T47D (cell line): ENCODE measurements at places on chromosomes 1 and 21.

- DNase-seq, result peak; percentile 74
These were observed 458 bp downstream of the CRABP2 start for GRCh38 chr1:156704930-156705320.

DNA sequence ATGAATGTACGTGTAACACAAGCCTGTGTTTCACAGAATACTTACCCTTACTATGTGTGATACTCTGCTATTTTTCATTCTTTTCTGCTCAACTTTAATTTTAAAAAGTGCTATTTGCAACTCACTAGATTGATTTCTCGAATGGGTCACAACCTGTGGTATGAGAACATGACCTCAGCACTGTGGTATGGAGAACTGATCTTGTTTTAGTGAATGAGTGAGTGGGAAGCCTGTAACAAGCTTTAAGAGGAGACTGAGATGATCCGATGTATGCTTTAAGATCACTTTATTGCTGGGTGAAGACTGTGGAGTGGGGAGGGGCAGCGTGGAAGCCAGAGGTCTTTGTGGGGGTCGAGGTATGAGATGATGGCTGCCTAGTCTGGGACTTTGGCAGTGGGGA lies 21.6 kb downstream of the MECR start:
- DNase-seq, result no peak

- DNase-seq, result no peak
These were observed 111.1 kb upstream of the COL6A1 start for GRCh38 chr21:45870421-45870820.

- no peak for DNase-seq
These were observed 42.4 kb upstream of the IL19 start for GRCh38 chr1:206727981-206728696.

GRCh38 chr1:114296413-114296812 lies 142.7 kb upstream of the SYT6 start:
- no peak for DNase-seq

GRCh38 chr1:224170748-224171478 lies 12.1 kb upstream of the DEGS1 start:
- DNase-seq, result peak; percentile 79

- DNase-seq, result no peak
These were observed 30.4 kb downstream of the SLC19A1 start for GRCh38 chr21:45511661-45512431.

DNA sequence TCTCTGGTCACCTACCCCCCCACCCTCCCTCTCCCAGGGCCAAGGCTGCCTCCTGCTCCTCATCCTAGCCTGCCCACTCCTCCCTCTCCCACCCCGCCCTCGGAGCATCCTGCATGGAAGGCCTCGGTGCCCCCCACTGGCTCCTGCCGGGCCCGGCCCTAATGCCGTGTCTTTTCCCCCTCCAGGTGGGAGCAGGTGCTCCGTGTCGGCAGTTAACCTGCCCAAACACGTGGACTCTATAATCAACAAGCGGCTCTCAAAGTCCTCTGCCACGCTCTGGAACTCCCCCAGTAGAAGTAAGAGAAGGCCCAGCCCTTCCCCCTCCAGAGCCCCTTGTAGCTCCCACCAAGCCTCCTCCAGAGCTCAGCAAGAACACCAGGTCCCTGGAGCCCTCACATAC lies 18.8 kb downstream of the MAP7D1 start:
- no peak for DNase-seq

- peak; percentile 45 for DNase-seq
These were observed 4.9 kb downstream of the SMYD2 start for GRCh38 chr1:214285610-214286440.

DNA sequence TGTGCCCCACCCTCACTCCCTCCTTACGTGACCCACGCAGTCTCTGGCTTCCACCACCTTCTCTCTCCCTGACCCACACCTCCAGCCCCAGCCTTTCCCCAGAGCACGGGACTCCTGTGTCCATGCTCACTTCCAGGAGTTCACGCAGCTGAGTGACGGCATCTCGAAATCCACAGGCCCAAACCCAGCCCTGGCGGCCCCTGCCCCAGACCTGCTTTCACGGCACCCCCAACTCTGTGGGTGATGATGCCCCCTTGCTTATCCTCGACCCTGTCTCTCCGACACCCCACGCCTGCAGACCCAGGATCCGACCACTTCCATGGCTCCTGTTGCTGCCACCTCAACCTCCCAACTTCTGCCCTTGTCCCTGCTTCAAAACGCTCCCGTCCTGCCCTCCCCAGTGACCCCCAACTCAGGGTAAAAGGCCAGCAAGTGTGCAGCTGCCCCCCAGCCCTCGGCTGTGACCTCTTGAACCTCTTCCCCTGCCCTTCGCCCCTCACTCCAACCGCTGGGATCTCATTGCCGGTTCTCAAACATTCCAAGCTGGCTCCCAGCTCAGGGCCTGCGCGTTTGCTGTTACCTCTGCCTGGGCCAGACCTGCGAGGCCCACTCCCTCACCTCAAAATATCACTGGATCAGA lies 30.4 kb upstream of the LAPTM5 start:
- no peak for DNase-seq

GRCh38 chr1:34398916-34399275 lies 222.2 kb downstream of the C1orf94 start:
- no peak for DNase-seq

GRCh38 chr1:37177230-37177864 lies 143.0 kb upstream of the GRIK3 start:
- DNase-seq, result peak; percentile 82

- DNase-seq, result peak; percentile 88
These were observed 9.9 kb downstream of the SNRPE start for GRCh38 chr1:203871114-203871880.

- no peak for DNase-seq
These were observed 19.8 kb upstream of the LBR start for GRCh38 chr1:225447650-225448089.

DNA sequence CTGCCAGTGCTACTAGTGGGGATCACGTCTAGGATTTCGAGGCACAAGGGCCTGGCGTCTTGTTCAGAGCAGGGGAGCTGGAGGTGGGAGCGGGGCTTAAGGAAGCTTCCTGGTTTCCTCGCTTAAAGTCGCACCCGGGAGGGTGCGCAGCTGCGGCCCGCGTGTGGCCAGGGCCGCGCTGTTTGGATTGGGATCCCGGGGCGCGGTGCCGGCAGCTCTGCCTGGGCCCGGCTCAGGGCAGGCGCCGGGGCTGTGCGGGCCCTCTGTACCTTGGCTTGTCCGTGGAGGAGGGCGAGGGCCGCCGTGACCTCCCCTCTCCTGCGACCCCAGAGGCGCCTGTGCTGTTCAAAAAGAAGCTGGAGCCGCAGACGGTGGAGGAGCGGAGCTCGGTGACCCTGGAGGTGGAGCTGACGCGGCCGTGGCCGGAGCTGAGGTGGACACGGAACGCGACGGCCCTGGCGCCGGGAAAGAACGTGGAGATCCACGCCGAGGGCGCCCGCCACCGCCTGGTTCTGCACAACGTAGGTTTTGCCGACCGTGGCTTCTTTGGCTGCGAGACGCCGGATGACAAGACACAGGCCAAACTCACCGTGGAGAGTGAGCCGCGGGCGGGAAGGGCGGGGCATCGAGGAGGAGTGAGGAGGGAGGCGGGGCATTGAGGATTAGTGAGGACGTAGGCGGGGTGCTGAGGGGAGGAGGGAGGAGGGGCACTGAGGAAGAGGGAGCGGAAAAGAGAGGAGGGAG lies 67.8 kb downstream of the OBSCN start:
- peak; percentile 95 for DNase-seq

DNA sequence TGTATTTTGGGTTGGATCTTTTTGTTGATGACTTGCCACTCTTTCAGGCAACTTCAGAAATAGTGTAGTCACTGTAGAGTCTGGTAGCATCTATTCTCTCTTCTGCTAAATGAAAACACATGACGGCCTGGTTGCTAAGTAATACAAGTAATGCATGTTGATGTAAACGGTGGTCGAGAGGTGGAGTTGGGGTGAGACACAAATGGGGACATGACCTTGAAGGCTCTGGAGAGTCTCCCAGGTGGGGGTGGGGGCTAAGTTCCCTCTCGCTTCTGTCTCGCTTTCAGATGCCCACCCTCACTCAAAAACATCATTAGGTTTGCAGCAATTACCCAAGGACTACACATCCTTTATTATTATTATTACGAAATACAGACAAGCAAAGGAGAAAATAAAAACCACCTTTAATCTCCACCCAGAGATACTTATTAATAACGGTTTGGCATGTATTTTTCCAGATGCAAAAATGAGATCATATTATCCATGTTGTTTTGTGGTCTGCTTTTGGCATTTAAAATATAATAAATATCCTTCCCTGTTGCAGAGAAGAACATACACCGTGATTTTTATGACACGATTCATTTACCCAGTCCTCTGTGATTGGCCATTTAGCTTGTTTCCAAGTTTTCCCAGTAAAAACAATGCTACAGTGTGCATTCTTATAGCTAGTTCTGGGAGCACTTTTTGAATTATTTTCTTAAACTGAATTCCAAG lies 138.1 kb downstream of the MIS18A start:
- no peak for DNase-seq

- no peak for DNase-seq
These were observed 12.5 kb downstream of the NVL start for GRCh38 chr1:224317383-224318045.

DNA sequence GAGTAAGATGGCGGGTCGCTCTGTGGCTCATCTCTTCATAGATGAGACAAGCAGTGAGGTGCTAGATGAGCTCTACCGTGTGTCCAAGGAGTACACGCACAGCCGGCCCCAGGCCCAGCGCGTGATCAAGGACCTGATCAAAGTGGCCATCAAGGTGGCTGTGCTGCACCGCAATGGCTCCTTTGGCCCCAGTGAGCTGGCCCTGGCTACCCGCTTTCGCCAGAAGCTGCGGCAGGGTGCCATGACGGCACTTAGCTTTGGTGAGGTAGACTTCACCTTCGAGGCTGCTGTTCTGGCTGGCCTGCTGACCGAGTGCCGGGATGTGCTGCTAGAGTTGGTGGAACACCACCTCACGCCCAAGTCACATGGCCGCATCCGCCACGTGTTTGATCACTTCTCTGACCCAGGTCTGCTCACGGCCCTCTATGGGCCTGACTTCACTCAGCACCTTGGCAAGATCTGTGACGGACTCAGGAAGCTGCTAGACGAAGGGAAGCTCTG lies 2.4 kb downstream of the TNFAIP8L2 start:
- no peak for DNase-seq

DNA sequence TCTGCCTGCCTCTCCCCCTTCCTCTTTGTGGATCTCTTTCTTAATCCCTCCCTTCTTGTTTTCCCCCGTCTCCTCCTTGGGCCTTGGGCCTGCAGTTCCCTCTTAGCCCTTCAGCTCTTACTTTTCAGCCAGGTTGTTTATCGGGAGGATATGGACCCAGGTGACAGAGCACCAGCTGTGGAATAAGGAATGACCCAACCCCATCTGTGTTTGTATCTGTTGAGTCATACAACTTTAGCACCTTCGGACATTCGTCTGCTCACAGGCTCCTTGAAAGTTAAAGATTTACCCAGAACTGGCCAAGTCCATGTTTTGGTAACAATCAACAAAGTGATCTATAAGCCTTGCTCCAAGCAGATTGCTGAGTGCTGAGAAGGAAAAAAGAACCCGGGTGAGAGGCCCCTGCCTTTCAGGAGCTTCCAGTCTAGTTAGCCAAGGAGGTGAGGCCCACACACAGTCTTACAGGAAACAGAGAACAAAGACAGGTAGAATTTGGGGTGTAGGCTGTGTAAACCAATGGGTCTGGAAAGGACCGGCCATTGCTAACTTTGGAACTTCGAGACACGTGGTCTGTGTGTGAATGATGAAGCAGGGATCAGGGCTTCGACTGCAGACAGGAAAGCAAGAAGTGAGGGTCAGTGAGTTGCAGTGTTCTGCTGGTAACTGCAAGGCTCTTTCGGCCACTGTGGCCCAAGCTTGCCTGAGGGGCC lies 66.7 kb upstream of the F3 start:
- DNase-seq, result no peak

DNA sequence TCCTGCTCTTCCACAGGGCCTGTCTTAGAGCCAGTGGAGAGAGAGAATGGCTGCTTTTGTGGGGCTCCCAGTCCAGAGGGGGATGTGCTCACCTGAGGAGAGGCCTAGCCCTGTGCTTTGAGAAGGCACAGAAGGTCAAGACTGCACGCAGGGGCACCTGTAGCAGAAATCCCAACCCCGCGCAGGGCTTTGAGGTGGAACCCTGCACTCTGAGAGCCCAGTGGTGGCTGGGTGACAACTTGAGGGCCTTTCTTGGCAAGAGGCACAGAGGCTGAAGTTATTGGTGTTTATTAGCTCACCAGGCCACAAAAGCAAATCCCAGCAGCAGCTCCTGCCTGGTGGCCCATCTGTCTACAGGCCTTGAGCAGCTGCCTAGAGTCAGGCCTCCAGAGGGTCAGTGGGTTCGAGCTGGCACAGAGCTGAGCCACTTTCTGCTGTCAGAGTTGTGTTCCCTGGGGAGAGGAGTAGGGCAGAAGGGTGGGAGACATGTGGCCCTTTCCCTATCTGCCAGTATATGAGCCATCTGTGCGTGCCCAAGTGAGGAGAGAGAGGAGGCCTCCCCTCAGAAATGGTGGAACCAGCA lies 31.4 kb downstream of the SZRD1 start:
- no peak for DNase-seq
